ENCODE measurements at places on chromosomes 4 and X. TPM values are rescaled to one million over a fixed set of nuclear protein-coding genes. Genes with fewer than 3 reads are reported as not detected.

DNA sequence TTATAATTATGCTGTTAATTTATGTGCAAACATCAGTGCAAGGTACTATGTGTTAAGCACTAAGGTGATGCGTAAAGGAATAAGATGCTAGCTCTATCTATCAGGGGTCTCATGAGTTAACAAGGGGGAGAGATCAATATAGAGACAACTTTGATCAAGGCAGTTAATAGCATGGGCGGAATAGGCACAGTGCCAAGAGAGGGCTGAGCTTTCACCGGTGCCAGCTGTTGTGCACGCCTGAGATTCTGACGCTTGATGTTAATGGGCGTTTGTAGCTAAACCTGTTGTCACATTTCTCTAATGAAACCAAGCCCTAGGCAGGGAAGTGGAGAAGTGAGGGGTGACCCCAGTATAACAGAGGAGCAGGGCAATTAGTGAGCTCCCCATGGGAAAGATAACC is 86.0 kb upstream of the NMU start:
- no peak overlapping the region for H3K27ac ChIP-seq
- H3K4me1 ChIP-seq = no peaks in the 10 kb centered on the region
- no peak overlapping the region for H3K4me3 ChIP-seq
- DNase-seq = no peak

DNA sequence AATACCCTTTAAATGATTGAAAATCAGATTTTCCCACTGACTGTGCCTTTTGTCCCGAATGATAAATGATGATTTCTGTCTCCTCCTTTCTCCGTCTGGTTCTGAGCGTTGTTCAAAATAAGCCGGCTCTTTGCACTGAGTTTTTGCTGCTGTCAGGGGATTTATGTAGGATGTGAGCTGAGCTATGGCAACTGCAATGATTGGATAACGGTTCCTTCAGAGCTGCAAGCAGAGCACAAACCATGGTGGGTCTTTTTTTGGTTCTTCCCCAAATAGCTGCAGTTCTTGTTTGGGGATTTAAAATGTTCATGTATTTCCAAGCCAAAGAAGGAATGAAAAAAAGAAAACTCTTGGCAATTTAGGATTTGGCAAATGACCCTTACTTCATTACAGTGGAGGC is 124.5 kb upstream of the CASK start:
- H3K4me1 ChIP-seq = no peaks in the 10 kb centered on the region
- DNase-seq = no peak
- no peaks in the 10 kb centered on the region for H3K27me3 ChIP-seq
- H3K4me3 ChIP-seq = no peak overlapping the region
- no peak overlapping the region for H3K27ac ChIP-seq

GRCh38 chr4:160019936-160020335 is 917.1 kb downstream of the RAPGEF2 start:
- no peaks in the 10 kb centered on the region for H3K4me1 ChIP-seq
- H3K36me3 ChIP-seq = no peaks in the 10 kb centered on the region
- H3K27ac ChIP-seq = no peak overlapping the region
- no peaks in the 10 kb centered on the region for H3K27me3 ChIP-seq

- no peaks in the 10 kb centered on the region for H3K27me3 ChIP-seq
- no peak overlapping the region for H3K27ac ChIP-seq
- H3K36me3 ChIP-seq = no peaks in the 10 kb centered on the region
- no peak for DNase-seq
- H3K4me1 ChIP-seq = peaks cover 16% of the 10 kb centered on the region
Observed at GRCh38 chr4:101188906-101189305, 158.4 kb downstream of the PPP3CA start.

TMSB15C gene
- 5.4 TPM for total RNA-seq

HSPA4L gene
- total RNA-seq = 2.5 TPM

GRCh38 chr4:145199051-145199716 is 18.8 kb upstream of the OTUD4 start:
- DNase-seq = no peak
- H3K4me1 ChIP-seq = no peaks in the 10 kb centered on the region
- H3K27me3 ChIP-seq = peaks cover 2% of the 10 kb centered on the region
- H3K36me3 ChIP-seq = no peaks in the 10 kb centered on the region

GRCh38 chr4:8373270-8373972 is 67.1 kb downstream of the ACOX3 start:
- no peak for DNase-seq
- H3K4me1 ChIP-seq = no peaks in the 10 kb centered on the region
- no peaks in the 10 kb centered on the region for H3K36me3 ChIP-seq

ADGRG2 gene
- total RNA-seq = not detected

STATH gene
- not detected for total RNA-seq

All from activated T-cell treated with anti-CD3 and anti-CD28 coated beads, Interleukin-2, amount 50 U/mL, for 72 hours (primary cell).